ENCODE measurements at places on chromosomes 4 and X.

DNA sequence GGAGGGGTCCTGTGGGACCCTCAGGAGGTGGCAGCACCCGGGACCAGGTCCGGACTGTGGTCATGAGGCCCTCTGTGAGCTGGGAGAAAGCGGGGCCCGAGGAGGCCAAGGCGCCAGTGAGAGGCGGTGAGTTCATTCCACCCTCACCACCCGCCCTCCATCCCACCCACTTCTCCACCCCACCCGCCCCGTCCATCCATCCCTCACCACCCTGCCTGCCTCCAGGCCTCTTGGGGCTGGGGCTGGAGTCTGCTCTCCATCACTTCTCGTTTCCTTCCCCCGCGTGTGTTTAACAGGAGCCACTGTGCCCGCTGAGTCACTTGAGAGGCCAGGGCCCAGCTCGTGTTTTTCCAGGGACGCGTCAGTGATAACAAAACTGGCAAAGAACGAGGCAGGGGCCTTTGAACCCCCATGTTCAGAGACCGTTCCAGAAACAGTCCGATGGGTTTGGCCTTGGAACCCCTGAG lies 6.2 kb downstream of the SH3TC1 start:
- no peak for DNase-seq

DNA sequence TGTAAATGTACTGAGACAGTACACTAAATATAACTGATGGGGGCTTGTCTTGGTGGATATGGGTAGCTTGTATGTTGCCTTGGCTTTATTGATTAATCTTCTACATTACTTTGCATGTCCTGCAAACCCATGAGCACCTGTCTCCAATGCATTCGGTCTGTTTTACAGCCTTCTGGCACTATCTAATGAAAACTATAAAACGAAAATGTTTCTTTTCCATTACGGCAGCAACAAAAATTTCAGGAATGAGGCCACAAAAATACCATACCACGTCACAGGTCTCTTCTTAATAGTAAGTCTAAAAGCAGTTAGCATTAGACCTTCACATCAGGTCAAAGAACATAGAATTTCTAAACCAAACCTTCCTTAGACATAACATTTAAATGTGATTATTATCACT lies 49.8 kb downstream of the EDNRA start:
- no peak for DNase-seq

- DNase-seq, result no peak
Observed at GRCh38 chrX:119186763-119187162, 49.3 kb upstream of the PGRMC1 start.

DNA sequence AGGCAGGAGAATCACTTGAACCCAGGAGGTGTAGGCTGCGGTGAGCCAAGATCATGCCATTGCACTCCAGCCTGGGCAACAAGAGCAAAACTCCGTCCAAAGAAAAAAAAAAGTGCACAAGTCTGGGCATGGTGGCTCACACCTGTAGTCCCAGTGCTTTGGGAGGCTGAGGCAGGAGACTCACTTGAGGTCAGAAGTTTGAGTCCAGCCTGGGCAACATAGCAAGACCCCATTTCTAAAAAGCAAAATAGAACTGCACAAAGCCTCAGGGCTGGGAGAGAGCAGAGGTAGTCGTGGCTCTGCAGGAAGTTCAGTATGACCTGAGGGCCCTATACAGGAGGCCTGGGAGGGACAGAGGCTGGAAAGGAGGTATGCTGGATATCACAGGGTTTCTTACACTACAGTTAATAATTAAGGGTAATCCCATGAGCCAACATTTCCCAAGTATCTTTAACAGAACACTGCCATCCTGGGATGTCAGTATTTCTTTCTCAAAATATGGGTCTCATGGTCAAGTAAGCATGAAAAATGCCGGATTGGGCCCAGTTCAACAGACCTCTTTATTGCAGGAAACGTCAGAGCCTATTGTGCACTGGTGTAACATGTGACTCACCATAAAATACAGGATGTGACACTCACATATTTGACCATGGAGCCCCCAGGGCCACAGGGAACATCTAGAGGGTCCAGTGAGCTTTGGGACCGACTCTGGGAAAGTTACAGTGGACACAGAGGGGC lies 37.8 kb downstream of the ACSL1 start:
- no peak for DNase-seq

DNA sequence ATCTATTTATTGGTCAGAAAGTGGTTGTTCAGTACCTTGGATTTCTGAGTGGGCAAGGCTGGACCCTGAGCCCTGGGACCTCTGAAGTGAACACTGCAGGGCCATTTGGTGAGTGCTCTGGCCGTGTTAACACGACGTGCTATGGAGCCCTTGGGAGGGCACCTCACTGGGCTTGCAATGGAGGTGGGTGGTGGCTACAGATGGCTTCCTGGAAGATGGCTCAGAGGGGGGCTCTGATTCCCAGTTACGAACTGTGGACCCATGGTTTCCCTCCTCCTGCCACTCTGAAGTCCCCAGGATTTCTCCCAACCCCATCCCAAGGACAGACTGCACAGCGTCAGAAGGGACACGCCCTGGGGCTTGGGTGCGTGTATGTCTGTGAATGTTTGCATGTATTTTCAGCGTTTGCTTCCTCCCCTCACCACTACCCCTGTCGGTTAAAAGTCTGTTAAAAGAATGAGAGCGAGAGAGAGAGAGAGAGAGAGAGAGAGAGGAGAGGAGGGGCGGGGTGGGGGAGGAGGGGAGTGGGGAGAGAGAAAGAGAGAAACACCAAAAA lies 3.7 kb upstream of the RHOH start:
- no peak for DNase-seq

DNA sequence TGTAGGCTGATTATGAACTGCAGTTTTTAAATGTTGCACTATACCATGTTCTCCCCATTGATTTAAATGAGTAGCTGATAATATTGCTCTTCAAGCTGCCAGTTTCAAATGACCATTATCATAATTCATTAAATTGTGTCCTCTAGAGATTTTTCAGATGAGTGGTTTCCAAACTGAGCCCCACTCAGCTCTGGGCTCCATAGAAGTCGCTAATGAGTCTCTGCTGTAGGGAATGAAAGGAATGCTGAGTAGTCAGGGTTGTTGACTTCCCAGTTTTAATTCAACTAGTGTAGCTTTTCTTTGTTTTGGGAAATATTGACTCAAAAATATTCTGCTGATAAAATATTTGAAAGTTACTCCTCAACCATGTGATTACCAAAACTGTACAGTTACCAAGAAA lies 1081.1 kb downstream of the ARAP2 start:
- DNase-seq, result no peak

DNA sequence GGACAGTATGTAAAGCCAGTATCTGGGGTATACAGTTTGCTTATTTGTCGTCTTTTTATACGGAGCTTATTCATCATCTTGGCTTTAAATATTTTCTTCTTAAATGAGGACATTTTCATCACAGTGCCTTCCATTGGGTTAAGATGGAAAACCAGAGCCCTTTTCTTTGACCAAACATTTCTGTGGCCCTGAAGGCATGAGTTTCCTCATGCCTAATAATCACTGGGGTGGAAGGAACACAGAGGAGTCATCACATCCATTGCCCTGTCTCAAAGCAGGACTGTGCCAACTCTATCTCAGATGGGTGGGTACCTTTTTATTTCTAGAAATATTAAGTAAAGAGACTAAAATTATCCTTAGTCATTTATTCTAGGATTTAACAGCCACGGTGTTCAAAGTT lies 40.0 kb downstream of the CHRDL1 start:
- no peak for DNase-seq

DNA sequence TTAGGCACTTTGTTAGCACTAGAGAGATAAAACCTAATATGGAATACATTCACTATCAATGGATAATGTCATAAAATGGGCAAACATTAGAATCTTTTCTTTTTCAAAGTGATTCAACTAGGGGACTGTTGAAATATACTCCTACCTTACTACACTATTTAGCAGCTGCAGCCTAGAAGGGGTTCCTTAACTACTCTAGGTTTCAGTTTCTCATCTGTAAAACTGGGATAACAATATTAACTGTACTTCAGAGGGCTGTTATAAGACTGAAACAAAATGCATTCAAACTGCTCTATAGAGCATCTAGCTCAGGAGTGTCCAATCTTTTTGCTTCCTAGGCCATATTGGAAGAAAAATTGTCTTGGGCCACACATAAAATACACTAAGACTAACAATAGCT lies 147.4 kb downstream of the CDS1 start:
- DNase-seq, result no peak

DNA sequence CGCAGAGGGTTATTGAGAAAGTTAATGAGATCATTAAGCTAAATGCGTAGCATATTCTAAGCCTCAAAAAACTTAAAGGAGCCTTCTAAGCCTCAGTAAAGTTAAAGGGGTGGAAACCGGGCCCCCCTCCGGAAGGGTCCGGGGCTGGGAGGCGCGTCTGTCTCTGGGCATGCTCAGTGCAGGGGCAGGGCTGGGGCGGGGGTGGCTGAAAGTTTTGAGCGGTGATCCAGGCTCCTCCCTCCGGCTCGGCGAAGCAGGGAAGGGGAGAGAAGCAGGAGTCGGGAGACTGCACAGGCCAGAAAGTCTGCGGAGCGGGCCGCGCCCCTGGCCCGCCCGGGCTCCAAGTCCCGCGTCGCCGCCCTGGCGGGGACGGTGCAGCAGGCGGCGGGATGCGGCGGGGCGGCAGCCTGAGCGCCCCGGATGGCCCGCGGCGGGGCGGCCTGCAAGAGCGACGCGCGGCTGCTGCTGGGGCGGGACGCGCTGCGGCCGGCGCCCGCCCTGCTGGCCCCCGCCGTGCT lies at the start of gene EVC:
TSS of gene EVC (plus strand) at position 241 of the 518 bp plus-strand sequence. CDS start at position 421, 180 bp downstream.
- peak; percentile 77 for DNase-seq

DNA sequence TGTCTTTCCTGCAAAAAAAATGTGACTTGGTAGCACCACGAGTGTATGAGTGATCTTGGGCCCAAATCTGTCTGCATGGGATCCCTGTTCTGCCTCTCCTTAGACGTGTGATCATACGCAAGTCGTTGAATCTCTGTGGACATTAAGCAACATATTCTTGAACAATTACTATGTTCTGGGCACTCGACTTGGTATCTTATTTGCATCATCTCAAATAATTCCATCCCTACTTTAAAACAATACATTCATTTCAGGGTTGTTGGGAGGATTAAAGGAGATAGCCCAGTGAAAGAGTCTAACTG lies 145.4 kb upstream of the CPEB2 start:
- DNase-seq, result peak; percentile 58

GRCh38 chr4:140989944-140990343 lies 143.3 kb downstream of the RNF150 start:
- no peak for DNase-seq

DNA sequence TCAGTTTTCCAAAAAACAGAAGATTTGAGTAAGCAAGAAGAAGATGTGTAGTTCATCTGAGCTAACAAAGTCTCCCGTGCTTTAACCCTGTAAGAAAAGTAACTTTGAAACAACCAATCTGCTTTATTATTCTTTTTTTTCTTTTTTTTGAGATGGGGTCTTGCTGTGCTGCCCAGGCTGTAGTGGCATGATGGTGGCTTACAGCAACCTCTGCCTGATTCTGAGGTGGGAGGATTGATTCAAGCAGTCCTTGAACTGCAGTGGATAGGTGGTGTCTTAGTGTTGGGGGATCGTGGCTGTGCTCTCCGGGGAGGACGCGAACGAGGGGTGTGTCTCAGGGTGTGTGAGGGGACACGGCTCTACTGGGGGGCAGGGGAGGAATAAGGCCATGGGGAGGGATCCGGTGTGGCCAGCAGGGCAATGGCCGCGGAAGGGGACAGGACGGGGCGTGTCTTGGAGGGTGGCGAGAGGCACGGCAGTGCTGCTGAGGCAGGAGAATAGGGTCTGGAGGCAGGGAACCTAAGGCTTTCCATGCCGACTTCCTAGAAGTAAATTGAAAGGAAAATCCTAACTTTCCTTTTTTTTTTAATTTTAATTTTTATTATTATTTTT lies 2.4 kb downstream of the ARSD start:
- DNase-seq, result no peak

DNA sequence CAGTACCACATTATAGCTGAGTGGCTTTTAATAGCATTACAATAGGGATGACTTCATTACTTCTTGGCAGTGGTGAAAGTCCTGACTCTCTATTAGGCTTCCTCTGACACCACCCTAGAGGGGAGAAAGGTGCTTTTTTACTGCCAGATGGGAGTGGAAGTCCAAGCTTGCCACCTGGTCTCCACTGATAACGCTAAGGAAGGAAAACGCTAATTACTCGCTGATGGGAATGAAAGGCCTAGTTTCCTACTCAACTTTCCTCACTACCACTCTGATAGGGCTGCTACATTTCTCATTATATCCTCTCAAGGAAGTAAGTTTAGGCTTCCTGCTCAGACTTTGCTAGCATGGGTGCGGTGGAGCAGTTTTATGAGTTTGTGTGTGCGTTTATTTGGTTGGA lies 62.3 kb upstream of the PAGE3 start:
- no peak for DNase-seq

DNA sequence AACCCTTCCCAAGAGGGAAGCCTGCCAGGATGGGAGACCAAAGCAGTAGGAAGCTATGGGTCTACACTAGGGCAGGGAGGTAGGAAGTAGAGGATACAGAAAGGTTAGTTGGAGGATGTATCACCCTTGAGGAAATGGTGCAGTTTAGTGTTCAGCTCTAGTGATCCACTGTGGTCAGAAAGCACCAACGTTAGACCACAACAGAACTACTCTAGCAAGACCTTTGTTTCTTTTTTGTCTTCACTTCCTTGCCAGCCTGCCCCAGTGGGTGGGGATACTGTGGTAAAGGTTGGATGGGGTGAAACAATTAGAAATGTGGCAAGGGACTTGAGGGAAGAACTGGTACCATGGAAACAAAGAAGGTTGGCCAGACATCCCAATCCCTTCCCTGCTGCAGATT lies 83.3 kb downstream of the DDIT4L start:
- no peak for DNase-seq

DNA sequence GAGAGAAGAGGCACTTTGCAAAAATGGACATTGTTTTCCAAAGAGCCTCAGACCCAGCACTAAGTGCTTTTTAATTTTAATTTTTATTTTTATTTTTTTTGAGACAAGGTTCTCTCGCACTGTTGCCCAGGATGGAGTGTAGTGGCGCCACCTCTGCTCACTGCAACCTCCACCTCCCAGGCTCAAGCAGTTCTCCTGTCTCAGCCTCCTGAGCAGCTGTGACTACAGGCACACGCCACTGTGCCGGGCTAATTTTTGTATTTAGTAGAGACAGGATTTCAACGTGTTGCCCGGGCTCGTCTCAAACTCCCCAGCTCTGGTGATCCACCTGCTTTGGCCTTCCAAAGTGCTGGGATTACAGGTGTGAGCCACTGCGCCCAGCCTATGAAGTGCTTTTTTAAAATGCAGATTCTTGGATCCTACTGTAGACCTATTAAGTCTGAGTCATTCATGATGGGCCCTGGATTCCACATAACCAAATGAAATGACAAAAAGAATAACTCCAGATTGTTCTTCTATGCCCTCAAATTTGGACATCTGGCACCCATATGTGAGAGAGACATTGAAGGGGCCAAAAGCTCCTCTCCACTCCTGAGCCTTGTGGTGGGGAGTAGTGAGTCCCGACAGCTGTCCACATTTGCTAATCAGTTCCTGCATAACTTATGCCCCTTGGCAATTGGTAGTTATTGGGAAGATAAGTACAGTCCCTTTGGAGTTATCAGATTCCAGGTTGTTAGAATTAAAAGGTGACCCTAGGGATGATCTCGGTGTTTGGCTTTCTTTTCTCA lies 3.6 kb downstream of the NOCT start:
- DNase-seq, result peak; percentile 89

GRCh38 chr4:6561173-6561516 lies 13.8 kb upstream of the MAN2B2 start:
- DNase-seq, result no peak
